ENCODE measurements at places on chromosomes 6 and 20.

DNA sequence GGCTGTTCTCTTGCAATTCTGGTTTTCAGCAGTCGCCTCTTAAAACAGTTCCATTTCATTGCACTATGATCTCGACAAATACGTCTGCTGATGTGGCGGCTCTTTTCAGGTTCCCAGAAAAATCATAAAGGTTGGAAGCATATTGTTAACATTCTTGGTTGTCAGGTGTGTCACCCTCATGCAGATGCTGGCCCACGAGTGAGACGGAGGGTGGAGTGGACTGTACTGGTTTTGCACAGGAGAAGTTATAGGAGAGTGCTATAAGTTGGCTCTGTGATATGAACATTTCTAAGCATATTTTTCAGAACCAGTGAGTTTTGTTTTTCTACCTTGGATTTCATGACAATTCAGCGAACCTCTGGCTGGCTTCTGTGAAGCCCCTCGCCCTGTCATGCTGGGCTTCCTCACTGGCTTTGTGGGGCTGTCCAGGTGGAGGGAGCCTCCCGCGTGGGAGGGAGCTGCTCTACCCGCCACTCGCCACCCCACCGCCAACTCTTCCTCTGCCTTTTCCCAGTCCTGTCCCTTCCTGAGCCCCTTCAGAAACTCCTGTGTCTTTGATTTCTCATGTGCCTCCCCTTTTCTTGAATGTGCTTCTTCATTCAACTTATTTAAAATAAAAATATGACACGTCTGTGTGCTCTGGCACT is 10.6 kb downstream of the IRF4 start:
- DNase-seq = no peak

DNA sequence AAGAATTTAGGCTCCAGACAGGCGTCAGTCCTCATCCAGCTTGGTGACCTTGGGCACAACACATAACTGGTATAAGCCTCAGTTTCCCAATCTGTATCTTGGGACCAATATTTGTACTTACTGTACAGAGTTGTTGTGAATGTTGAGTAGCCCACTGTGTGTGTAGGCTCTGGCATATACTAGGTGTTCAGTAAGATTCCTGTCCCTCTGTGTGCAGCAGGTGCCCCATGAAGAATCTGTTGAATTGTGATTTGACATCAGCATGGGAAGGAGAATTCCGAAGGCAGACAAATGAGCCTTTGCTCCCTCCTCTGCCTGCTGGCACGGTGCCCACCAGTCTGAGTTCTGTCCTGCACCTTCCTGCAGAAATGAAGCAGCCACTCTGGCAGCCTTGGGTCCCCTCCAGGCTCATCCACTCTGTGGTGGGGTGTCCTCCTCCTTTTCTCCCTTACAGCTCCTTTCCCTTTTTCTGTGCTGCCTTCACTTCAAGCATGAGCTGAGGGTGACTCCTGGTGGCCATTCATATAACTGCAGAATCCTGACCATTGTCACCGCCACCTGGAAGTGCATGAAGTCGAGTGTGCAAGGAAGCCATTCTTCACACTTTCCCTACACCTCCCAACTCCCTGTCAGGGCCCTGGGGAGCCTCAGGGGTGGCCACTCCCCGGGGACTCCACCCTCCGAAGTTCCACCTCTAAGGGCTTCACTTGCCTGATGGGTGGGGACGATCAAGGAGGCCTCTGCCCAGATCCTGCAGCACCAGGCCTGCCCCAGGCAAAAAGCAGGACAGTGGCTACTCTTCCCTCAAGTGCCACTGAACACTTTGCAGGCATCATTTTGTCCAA is 48.2 kb downstream of the MRPL14 start:
- peak; percentile 88 for DNase-seq

DNA sequence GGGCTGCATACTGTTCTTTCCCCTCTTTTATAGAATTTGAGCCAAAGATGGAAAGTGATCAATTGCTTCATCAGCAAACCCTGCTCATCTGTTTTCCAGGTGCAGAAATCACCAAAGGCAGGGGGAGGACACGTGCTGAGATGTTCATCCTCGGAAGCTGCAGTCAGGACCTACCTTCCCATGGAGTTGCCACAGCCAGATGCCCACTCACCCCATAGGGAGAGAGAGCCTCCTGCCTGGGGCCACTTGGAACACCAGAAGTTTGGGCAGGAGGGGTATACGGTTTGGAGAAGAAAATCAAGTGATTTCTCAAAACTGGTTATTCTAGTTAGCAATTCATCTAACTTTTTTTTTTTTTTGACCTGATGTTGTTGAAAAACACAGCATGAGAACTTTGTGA is 5.3 kb upstream of the CST7 start:
- no peak for DNase-seq

- no peak for DNase-seq
Observed at GRCh38 chr6:134077301-134077700, 24.9 kb upstream of the SLC2A12 start.

DNA sequence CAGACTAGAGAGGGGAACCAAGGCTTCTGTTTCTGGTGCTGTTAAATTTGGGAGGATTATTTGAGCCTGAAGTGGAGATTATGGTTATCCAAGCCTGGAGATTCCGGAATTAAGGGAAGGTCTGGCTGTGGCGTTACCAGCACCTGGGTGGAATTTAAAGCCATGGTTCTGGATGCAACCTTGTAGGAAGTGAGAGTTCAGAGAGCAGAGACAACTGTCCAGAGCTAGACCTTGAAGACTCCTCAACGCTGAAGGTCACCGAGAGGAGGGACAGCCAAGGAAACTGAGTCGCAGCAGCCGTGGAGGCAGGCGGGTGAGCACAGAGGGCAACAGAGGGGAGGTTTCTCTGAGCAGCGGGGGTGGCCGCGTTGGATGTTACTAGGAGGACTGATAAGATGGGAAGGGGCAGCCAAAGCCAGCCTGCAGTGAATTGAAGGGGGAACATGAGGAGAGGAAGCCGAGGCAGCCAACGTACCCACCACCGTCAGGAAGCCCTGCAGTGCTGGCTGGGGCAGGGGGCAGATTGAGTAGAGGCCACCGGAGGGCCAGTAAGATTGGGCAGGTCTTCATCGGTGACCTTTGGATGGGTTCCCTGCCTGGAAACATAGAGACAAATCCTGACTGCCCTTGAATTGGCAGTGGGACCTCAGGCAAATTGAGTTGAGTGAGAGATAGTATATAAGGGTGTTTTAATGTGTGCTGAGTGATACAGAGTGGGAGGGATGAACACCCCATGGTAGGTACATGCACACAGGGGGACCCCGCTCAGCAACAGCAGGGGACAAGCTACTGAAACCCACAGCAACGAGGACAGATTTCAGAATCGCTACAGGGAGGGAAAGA is 90.3 kb downstream of the SNX5 start:
- no peak for DNase-seq

- no peak for DNase-seq
Observed at GRCh38 chr6:100426241-100426640, 38.5 kb downstream of the SIM1 start.

GRCh38 chr6:52724042-52724405 is 39.3 kb downstream of the GSTA2 start:
- no peak for DNase-seq

- peak; percentile 87 for DNase-seq
Observed at GRCh38 chr6:159169557-159170332, 545 bp downstream of the FNDC1 start.

- DNase-seq = no peak
Observed at GRCh38 chr20:38982291-38982690, 20.1 kb downstream of the DHX35 start.

- peak; percentile 92 for DNase-seq
Observed at GRCh38 chr6:28225056-28225834, at the start of gene ZSCAN9. Gene ZSCAN9, plus strand, starts transcription at chr6:28225275. Its CDS starts 1,810 bp downstream, at chr6:28227085.

- DNase-seq = no peak
Observed at GRCh38 chr20:6868861-6869260, 101.4 kb downstream of the BMP2 start.

GRCh38 chr20:58416835-58417234 is 27.8 kb downstream of the VAPB start:
- no peak for DNase-seq

GRCh38 chr6:49969605-49970004 is at the start of gene DEFB113:
Gene DEFB113, minus strand, starts transcription at chr6:49969625. Its CDS starts 0 bp downstream, at chr6:49969625.
- DNase-seq = no peak

GRCh38 chr20:64176551-64176950 is 12.3 kb downstream of the MYT1 start:
- no peak for DNase-seq

- DNase-seq = no peak
Observed at GRCh38 chr6:111992851-111993250, 61.1 kb upstream of the CCN6 start.

DNA sequence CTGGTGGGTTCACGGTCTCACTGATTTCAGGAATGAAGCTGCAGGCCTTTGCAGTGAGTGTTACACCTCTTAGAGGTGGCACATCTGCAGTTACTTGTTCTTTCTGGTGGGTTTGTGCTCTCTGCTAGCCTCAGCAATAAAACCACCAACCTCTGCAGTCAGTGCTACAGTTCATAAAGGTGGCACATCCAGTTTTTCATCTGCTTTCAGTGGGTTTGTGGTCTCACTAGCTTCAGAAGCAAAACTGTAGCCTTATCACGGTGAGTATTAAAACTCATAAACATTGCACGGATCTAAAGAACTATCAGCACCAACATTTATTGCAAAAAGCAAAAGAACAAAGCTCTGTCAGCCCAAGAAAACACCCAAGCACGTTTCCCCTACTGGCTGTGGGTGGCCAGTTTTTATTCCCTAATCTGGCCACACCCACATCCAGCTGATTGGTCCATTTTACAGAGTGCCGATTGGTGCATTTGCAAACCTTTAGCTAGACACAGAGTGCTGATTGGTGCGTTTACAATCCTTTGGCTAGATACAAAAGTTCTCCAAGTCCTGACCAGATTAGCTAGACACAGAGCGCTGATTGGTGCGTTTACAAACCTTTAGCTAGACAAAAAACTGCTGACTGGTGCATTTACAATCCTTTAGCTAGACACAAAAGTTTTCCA is 3.4 kb upstream of the TMEM14C start:
- no peak for DNase-seq

GRCh38 chr6:148069256-148069655 is 273.4 kb upstream of the SASH1 start:
- no peak for DNase-seq

DNA sequence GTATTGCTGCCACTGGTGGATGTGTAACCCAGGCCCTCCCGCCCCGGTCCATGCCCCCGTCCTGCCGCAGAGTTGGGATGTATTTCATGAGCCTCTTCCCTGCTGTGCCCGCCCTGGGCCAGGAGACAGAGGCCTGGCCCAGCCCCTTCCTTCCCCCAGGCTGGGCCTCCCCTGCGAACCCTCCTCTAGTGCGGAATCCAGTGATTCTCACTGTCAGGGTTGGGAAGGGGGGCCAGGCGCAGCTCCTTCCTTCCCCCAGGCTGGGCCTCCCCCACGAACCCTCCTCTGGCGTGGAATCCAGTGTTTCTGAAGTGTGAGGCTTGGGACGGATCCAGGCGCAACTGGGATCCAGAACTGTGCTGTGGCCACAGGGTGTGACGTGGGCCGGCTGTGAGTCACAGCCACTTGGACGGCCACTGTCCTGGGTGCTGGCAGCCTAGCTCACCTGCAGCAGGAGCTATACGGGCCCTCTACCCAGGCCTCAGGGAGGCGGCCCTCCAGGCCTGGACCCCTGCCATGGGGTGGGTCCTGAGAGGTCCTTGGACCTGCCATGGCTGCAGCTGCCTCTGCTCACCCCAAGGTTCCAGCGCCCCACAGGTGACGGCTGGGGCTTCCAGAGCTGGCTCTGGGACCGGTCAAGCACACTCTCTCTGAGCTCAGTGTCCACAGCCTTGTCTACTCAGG is 28.3 kb downstream of the COL20A1 start:
- no peak for DNase-seq

- DNase-seq = peak; percentile 57
Observed at GRCh38 chr20:50916257-50916656, 15.0 kb downstream of the ADNP start.

DNA sequence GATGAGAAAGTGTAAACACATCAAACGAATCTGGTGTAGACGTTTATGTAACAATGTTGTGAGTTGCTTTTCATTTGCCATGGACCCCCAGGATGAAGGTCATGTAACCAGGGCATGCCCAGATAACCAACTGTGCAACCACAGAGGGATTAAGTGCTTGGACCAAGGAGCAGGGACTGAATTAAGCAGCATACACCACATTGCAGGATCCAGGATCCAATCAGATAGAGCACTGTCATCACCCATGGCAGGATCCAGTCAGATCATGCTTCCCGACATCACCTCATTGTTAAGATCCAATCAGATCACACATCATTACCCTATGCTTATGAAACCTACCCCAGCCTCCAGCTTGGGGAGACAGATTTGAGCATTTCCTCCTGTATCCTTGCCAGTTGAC is 74.3 kb upstream of the RCAN2 start:
- no peak for DNase-seq

GRCh38 chr20:50286174-50286511 is 95.5 kb downstream of the CEBPB start:
- no peak for DNase-seq

- DNase-seq = peak; percentile 74
Observed at GRCh38 chr6:82040405-82041221, 206.9 kb downstream of the IBTK start.

DNA sequence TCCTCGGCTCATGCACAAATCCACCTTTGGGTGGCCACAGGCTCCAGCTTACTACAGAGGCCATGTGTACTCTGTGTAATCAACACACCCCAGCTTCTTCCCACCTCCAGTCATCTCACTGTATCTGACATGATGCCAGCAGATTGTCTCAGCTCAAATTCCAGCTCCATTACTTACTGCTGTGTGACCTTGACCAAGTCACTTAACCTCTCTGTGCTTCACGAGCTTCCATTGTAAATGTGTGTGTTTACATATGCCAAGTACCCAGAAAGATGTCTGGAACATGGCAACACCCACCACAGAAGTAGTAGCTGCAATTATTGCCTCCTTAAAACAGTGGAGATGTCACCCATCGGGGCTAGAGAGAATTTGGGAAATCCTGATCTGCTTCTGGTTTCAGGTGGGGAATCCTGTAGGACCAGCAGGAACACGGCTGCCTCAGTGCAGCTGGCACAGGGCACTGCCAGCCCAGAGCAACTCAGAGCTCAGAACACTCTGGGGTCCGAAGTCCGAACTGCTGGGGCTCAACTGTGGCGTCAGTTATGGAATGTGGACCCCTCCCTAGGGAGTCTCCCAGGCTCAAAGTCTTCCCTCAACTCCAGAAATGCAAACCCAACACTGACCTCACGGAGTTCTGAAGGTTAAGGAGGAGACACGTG is 21.2 kb upstream of the HLA-B start:
- DNase-seq = no peak

GRCh38 chr20:24812373-24812772 is 136.7 kb upstream of the CST7 start:
- no peak for DNase-seq
